ENCODE measurements at places on chromosomes 3 and 15. TPM values are rescaled to one million over a fixed set of nuclear protein-coding genes. Genes with fewer than 3 reads are reported as not detected.

MB21D2 gene
- polyA plus RNA-seq, result 39.0 TPM

SI gene
- polyA plus RNA-seq, result not detected

BDH1 gene
- polyA plus RNA-seq, result 12.9 TPM

DNAJB8 gene
- not detected for polyA plus RNA-seq

CPNE9 gene
- polyA plus RNA-seq, result 0.32 TPM

ITIH4 gene
- 29.5 TPM for polyA plus RNA-seq

CYP1A2 gene
- not detected for polyA plus RNA-seq

FES gene
- polyA plus RNA-seq, result not detected

INKA1 gene
- polyA plus RNA-seq, result 1.7 TPM

NEK10 gene
- 17.6 TPM for polyA plus RNA-seq

ZPLD1 gene
- not detected for polyA plus RNA-seq

TM4SF4 gene
- not detected for polyA plus RNA-seq

AHSG gene
- polyA plus RNA-seq, result 1.1 TPM

CDC25A gene
- polyA plus RNA-seq, result 9.8 TPM

SLTM gene
- polyA plus RNA-seq, result 124 TPM

ARPIN gene
- polyA plus RNA-seq, result 3.5 TPM

SERINC4 gene
- 0.38 TPM for polyA plus RNA-seq

TMEM212 gene
- polyA plus RNA-seq, result not detected

FRMD4B gene
- polyA plus RNA-seq, result 6.2 TPM

SMCO1 gene
- not detected for polyA plus RNA-seq

SLC22A14 gene
- polyA plus RNA-seq, result 0.16 TPM

TOPBP1 gene
- polyA plus RNA-seq, result 46.6 TPM

NUP210 gene
- 8.2 TPM for polyA plus RNA-seq

CHRM5 gene
- polyA plus RNA-seq, result 0.10 TPM

FGF12 gene
- polyA plus RNA-seq, result 2.1 TPM

RYR3 gene
- 12.6 TPM for polyA plus RNA-seq

AMT gene
- polyA plus RNA-seq, result 6.1 TPM
